ENCODE measurements at places on chromosomes 7 and 10.

GRCh38 chr7:36011588-36011965 is 141.5 kb upstream of the EEPD1 start:
- no peak for DNase-seq

GRCh38 chr10:79327090-79327457 is 20.2 kb upstream of the PPIF start:
- DNase-seq, result no peak

DNA sequence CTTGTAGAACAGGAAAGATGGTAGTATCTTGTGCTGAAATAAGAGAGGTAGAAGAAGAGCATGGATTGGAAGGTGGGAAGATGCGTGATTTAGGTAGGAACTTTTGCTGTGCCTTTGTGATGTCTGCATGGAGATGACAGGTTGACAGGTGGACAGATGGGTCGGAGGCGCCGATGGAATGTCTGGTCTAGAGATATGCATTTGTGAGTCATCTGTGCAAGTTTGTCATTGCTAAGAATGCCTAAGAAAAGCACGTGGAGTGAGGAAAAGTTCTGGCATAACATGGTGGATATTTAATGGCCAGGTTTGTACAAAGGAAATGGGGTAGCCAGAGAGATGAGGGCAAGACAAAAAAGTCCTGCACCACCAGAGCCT is 76.0 kb upstream of the ARMC3 start:
- DNase-seq, result no peak

- DNase-seq, result no peak
Observed at GRCh38 chr7:2785071-2785500, 59.0 kb downstream of the GNA12 start.

DNA sequence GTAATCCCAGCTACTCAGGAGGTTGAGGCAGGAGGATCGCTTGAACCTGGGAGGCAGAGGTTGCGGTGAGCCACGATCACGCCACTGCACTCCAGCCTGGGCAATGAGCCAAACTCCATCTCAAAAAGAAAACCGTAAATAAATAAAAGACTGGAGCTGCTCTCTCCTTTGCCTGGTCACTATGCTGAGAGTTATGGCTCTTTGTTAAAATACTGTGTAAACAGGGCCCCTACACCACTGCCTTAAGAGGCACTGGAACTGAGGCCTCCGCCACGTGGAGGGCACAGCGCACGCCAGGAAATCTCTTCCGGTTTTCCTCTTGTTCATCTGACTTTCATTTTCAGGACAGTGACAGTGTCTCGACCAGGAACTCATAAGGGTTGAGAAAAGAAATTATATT is 123.3 kb downstream of the PAXIP1 start:
- DNase-seq, result peak; percentile 56

DNA sequence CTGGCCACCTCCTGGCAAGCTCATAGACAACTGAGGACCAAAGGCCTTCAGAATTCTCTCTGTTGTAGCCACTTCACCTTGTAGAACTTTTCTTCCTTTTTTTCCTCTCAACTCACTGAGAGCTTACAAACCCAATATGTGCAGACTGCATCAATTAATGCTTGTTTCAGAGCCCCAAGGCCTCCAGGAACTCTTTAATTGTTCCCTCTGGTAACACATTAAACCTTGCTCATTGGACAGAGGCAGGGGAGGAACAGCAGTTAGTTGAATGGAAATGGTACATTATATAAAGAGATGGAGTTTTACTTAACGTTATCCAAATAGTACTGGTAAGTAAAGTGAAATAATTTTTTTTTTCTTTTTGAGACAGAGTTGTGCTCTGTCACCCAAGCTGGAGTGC is 25.2 kb downstream of the STMP1 start:
- DNase-seq, result no peak
